SIG-M5 (cell line): ENCODE measurements at places on chromosomes 6 and 20.

DNA sequence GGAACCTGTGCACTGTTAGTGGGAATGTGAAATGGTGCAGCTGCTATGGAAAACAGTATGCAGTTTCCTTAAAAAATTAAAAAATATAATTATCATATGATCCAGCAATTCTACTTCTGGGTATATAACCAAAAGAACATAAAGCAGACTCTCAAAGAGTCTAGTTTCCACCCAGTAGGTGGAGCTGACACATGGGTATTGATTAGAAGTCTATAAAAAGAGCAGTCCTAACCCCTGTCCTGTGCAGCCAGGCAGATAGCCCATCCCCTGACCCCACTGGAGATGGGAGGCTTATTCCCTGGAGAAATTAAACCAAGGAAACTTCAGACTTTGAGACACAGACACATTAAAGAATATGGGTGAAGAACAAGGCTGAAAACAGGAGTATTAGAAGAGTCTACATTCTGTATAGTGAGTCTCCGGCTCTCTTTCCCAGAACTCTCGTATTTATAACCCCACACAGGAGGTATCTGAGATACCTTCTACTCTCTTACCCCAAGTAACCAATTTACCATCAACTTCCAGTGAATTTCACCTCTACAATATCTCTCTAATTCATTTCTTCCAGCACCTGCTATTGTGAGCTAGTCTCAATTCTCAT, 92.3 kb downstream of the SEL1L2 start:
- no peak for DNase-seq

DNA sequence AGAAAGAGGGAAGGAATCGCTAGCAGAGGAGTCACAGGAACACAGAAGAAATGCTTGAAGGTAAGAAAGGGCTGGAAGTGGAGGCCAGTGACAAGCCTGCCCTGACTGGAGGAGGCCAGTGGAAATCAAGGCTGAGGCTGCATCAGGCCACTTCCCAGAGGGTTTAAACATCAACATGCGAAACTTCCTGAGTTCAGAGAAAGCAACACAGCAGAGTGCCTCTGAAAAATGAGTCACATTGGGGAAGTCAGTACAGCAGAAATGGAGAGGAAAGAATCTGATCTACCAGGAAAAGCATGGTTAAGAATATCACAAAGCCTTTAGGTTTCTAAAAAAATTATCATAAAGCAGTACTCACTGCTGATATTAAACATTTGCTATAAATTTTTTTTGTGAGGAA, 23.3 kb downstream of the NAPB start:
- DNase-seq: no peak

DNA sequence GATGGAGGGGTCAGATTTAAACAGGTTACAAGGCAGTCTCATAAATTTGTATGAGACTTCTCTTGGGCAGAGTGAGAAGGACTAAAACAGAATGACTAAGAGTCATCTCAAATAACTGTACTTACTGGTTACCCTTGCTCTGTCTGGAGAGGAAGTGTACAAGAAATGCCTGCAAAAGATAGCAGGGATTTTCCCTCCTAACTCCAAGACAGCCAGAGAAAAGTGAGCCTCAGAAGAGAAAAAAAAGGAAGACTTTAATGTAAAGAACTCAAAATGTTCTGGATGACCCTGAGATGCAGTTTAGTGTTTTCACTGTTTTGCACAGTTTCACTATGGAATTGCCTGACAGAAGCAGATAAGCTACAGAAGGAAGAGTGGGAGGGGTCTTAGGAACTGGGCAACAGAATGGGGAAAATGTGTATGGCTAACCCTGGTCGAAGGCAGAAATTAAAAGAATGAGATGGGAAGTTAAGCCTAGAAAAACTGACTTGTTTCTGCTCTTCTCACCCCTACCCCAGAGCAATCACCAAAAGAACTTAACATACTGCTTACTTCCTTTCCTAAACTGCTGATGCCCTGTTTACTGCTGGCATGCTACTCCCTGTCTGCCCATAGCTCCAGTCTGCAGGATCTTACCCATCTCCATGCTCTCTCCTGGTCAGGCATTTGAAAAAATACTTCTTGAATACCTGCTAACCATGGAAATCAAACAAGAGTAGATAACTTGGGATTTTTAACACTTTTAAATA, 98.1 kb upstream of the MARCKS start:
- no peak for DNase-seq

GRCh38 chr6:15384901-15385300, 139.0 kb downstream of the JARID2 start:
- DNase-seq: no peak

DNA sequence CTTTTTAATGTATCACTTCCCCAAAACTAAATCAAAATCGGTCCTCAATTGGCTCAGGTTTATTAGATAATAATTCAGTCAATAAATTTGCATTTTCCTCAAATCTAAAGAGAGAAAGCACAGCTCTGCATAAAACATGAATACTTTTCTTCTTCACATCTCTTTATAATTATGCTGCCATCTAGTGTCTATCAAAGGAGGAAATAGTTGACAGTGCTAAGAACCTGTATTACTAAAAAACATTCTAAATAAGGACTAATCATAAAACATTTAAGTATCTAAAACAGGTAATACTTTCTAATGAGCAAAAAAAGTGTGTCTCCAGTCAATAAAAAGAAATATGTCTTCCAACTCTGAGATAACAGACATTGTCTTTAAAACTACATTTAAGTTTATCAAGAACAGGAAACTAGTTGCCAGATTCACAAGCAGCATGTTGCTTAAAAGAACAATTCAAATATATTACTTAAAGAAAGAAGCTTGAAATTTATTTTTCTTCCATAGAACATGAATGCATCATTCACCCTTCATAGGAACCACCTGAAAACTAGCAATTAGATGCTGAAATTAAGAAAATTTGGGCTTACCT, 56.5 kb upstream of the DST start:
- DNase-seq: no peak

- no peak for DNase-seq
These were observed 621.9 kb upstream of the CITED2 start for GRCh38 chr6:139996253-139996834.

DNA sequence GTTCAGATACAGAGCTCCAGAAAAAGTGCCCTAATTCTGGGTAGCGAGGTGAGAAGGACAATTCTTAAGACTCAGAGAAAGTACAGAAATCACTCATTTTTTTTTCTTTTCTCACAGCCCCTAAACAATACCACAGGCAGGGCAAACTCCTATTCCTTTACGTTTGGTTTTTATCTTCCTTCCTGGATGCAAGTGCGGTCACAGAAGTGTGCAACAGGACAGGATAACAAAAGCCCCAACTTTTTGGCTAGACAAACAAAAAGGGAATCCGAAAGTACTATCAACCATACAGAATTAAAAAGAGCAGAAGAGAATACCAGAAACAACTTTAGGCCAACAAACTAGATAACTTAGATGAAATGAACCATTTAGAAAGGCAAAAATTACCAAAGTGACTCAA, 18.4 kb upstream of the BEND6 start:
- no peak for DNase-seq

GRCh38 chr6:148404456-148405054, 61.9 kb downstream of the SASH1 start:
- no peak for DNase-seq

DNA sequence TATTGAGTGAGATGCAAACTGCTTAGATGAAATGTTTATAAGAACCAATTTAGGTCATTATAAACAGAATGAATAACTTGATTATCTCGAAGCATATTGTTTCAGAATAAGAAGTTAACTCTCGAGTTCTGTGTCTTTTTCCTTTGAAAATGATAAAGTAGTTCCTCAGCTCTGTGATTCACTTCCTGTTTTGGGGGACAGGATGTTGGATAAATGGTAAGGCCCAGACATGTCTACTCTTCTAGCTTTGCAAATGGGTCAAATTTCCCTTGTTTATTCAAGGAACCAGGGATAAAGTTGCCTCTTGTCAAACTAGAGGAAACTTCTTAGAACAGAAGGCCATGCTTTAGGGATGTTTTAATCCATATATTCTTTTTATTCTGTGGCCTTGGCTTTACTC, 246.9 kb downstream of the SOX4 start:
- no peak for DNase-seq

- DNase-seq: no peak
These were observed 132.8 kb downstream of the TINAG start for GRCh38 chr6:54441020-54441419.

DNA sequence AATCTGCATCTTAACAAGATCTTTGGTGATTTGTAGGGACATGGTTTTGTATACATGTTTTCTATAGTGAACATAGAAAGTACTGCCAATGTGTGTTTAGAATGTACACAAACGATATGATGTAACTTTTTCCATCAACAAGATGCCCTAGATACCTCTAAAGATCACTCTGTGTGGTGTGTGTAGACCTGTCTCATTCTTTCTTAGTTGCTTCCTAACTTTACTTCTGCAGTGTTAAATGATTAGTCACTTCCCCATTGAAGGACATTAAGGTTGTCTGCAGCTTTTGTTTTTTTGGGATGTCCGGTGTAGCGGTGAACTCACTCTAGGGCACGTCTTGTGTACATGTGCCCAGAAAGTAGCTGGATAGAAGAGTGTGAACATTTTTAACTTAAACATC, 35.9 kb downstream of the CDYL start:
- DNase-seq: no peak

GRCh38 chr20:56414842-56415765, 3.0 kb downstream of the CASS4 start:
- DNase-seq: no peak

- DNase-seq: no peak
These were observed 5.3 kb downstream of the APMAP start for GRCh38 chr20:24987244-24987643.

- no peak for DNase-seq
These were observed 4.9 kb downstream of the TAP2 start for GRCh38 chr6:32833664-32834063.

DNA sequence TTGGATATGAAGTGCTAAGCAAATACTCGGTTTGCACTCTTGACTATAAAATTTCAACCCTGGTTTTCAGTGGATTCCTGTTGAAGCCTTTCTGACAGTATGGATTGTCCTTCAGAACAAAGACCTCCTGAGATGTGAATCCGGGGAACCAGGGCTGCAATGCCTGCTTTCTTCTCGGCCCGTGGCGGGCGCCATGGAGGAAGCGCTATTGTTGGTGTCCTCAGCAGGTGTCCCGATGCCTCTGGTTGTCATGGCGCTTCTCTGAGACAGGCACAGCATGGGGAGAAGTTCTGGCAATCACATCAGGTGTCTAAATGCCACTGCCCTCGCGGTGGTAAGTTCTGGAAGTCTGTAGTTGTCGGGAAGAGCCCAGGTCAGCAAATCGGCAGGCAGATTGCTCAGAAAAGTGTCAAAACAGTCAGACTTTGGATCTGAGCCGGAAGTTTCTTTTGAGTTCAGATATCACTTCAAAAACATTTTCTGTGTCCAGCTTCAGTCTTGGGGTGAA, 188.5 kb downstream of the CDH4 start:
- DNase-seq: no peak

DNA sequence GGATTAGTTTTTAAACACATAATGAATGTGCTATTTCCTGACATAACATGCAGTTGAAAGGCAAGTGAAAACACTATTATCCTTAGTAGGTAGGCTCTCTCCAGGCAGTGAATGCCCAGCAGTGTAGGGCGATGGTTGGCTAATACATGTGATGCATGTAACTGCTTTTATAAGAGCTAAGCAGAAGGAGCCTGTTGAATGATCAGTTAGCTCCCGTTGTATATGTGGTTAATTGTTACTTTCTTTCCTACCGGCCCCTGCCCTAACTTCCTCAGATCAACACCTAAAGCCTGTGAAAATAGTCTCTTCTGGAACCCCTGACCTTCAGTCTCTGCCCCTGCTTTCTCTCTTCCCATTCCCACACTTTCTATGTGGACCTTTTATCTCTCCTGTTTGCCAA, 10.5 kb downstream of the SOX4 start:
- DNase-seq: no peak

DNA sequence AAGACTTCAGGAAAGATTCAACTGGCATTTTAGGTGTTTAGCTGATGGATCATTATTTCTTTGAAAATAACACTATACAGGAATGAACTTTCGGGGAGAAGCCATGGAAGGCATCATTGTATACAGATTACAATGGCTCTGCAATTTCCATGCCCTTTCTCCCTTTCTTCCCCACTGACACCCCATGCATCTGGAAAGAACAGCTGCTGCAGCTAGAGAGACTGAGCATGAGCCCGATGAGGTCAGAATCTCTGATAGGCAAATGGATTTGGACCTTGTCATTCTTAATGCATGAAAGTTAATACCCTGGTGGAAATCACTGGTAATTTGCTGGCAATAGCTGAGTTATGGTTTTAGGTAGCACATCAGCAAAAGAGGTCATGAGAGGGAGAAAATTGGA, 54.8 kb downstream of the BTBD3 start:
- DNase-seq: no peak

- no peak for DNase-seq
These were observed 107.3 kb downstream of the IRF4 start for GRCh38 chr6:498795-499231.
